ENCODE measurements at places on chromosomes 7 and 10.

DNA sequence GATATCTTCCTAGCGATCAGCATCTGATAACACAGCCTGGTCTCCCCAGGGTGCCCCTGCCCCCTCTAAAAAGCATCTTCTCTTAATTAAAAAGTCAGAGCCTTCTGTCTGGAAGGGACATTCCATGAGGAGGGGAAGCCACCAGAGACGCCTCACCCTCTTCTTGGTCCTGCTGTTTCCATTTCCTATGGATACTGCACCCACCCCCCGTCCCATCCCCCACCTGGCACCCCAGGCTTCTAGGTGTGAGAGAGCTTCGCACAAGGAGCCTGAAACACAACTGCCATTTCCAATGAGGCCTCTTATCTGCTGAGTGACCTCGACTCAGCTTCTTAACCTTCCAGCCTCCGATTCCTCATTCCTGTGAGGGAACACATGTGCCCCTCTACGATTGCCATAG, 51.4 kb downstream of the COL13A1 start:
- no peak for DNase-seq

DNA sequence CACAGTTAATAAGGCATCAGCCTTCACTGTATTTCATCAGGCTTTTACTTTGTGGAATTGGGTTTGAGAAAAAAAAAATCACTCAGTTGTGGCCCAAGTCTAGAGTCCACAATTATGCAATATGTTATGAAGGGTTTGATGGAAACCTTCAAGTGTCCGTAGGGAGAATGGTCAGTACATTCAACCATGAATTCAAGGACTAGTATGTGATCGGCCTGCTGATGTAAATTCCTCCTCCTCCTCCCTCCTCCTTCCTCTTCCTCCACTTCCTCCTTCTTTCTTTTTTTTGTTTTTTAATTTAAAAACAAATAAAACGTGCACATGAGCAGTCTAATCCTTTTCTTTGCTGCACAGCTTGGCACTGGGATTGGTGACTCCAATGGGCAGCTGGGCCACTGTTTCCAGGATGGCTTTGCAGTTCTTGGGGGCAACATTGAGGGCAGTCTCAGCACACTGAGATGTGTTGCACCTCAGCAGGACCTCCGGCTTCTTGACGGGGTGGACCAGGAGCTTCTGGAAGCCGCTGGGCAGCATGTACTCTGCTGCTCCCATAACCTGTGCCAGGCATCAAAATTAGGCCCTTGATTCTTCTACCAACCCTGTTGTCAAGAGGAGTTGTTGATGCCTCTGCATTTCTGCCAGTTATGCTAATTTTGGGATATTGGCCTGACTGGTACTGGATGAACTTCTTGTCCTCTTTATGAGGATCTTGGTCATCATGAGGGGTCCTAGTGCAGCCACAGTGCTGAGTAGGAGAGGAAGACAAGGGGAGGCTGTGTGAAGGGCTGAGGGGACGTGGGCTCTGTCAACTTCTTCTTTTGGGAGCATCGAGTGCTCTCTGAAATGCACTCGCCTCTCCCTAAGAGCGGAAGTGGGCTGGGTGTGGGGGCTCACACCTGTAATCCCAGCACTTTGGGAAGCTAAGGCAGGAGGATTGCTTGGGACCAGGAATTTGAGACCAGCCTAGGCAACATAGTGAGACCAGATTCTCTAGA, 9.3 kb upstream of the IL2RA start:
- no peak for DNase-seq

GRCh38 chr7:95863623-95864022, 91.3 kb downstream of the DYNC1I1 start:
- DNase-seq = no peak

DNA sequence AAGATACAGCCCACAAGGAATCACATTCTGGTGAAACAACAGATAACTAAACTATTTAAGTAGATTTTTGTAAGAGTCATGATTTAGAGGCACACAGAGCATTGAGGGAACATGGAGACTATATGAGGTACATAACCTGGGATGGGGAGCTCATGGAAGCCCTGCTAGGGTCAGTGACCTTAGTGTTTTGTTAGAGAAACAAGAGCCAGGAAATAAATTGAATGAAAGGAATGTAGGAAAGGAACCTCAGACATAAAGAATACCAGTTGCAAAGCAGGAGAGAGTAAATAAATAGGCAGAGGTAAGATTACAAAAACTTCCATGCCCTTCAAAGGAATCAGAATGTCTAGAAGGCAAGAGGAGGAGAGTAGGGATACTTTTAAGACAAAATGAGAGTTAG, 1076.9 kb downstream of the CNTNAP2 start:
- DNase-seq = no peak
